Activated CD4-positive, CD25-positive, alpha-beta regulatory T cell treated with anti-CD3 and anti-CD28 coated beads, Interleukin-2, amount 50 U/mL, for 24 hours (primary cell): ENCODE measurements at places on chromosomes 16 and 17.
A peak's percentile ranks its signal among the peaks of the same experiment; 100 is the strongest.

GRCh38 chr17:29866746-29867404 lies 63.2 kb downstream of the SSH2 start:
- ATAC-seq, result no peak

GRCh38 chr16:8863594-8864424 lies 5.0 kb downstream of the CARHSP1 start:
- no peak for ATAC-seq

GRCh38 chr17:78358538-78359320 lies 1.1 kb downstream of the SOCS3 start:
- ATAC-seq, result no peak

GRCh38 chr17:11140043-11140442 lies 101.0 kb upstream of the SHISA6 start:
- ATAC-seq, result no peak

DNA sequence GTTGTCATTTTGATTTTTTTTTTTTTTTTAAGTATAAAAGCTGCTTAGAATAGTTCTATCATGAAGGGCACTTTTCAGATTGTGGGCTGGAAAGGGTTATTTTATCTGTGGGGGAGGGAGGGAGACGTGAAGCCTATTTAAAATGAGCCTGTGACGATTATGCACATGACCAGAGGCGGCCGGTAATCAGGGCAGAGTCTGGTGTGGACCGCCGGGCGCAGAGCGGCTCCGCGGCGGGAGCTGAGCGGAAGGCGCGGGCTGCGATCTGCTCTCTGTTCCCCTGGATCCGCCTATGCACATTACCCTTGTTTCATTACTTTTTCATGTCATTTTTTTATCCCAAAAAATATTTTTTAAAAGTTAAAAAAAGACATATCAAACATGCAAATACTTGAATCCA lies 23.5 kb downstream of the TMC6 start:
- ATAC-seq, result no peak

DNA sequence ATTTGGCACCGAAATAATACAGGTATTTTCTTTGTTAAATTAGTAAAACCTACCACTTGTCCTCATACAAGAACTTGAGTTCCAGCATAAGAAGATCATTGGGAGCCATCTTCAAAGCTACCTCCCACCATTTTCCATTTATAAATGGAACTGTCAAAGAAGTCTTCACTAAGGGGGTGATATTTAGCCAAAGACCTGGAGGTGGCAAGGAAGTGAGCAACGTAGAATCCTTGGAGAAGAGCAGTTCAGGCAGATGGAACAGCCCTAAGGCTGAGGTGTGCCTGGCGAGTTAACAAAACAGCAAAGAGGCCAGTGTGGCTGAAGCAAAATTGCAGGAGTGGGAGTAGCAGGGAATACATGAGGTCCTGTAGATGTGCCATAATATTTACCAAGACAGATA lies 1.8 kb downstream of the KCNJ16 start:
- no peak for ATAC-seq

DNA sequence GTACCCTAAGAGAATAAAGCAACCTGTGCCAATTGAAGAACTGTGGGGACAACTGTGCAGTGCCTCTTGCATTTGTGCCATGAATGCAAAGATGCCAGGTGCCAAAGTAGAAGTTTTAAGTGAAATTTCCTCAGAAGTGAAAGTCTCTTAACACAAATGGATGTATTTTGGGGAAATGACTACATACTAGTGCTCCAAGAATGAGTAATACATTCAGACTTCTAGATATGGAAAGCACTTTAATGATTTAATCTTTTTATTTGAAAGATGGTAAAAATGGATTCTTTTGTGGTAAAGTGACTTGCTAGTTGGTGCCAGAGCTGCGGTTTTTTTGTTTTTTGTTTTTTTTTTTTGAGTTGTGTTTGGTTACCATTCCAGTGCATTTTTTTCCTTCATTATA lies 15.0 kb downstream of the UTP18 start:
- no peak for ATAC-seq

DNA sequence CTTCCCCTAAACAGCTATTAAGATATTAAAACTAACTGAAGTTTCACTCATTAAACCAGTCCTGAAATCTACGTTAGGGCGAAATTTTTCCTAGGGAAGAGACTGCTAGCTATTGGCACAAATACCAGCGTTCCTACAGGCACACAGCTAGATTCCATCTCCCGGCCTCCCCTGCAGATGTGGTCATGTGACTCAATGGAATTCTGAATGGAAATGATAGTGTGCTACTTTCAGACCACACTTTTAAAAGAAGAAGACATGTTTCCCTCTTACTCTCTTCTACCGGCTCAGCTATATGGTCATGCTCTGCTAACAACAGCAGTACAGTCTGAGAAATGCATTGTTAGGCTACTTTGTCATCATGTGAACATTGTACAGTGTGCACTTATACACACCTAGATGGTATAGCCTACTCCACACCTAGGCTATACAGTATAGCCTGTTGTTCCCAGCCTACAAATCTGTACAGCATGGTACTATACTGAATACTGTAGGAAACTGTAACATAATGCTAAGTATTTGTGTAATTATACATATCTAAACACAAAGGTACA lies 31.4 kb downstream of the OGFOD1 start:
- no peak for ATAC-seq

DNA sequence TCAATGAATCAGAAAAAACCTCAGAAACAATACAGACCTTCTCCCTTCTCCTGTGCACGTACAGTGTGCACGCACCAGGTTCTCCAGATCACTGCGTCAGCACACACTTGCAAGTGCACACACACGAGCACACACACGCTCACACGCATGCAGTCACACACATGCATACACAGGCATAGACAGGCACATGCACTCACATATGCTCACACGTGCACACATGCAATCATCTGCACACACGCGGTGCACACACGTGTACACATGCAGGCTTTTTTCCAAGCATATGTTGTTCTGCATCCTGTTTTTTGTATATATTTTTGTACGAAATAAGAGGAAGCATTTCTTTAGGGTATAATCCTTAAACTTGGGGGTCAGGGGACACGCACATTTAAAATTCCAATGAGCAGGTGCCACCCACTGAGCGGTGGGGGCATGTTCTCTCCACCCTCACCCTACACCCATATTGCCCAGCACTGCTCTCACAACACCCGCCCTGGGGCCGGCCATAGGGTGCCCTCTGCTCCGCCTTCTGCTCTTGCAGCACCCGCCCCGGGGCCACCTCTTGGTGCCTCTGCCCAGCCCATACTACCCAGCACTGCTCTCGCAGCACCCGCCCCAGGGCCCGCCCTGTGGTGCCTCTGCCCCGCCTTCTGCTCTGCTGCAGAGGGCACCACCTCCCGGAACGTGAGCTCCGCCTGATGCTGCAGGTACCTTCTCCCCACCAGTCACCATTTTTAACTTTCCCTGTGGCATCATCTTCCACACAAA lies 20.9 kb downstream of the KLHDC4 start:
- no peak for ATAC-seq

GRCh38 chr16:53372992-53373871 lies 61.0 kb upstream of the RBL2 start:
- ATAC-seq, result peak; percentile 86

DNA sequence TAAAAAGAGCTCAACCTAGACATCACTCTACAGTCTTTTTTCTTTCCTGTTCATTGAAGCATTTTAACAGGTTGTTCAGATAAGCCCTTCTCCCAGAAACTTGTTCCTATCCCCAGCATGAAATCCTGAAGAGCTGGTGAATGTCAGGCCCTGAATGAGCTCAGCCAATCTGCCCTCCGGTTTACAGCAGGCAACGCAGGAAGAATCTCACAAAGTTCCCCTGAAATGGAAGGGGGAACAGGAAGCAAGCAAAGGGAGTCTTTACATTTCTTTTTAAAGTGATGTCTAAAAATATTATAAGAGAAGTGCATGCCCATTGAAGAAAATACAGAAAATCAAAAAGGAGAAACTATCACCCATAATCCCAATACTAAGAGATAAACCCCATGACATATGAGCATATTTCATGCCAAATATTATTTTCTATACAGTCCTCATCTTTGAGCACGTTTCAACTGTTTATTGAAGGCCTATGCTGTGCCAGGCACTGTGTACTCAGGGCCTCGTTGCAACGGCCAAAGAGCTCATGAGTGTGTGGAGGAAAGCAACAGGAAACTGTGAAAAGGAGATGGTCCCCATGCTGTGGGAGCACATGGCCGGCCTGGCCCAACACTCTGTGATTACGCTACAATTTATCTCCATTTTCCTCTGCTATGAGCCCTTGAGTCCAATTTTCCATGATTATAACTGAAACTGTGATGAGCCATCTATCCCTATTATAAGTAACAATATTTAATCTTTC lies 5.7 kb downstream of the TK2 start:
- ATAC-seq, result no peak

DNA sequence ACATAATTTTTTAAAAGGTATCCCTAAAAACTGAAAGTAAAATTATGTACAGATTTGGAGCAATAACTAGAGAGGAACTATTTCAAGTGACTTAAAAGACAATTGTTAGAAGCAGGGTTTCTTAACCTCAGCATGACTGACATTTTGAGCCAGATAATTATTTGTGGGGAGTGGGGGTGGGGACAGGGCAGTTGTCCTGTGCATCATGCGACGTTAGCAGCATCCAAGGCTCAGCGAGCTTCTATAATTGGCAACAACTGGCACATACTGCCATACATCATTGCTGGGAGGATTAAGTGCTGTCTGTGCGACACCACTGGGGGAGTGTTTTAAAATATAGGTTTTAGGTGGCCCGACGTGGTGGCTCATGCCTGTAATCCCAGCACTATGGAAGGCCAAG lies 27.1 kb downstream of the GABARAPL2 start:
- ATAC-seq, result no peak

- no peak for ATAC-seq
Measured at GRCh38 chr16:22977294-22977697, 163.3 kb downstream of the HS3ST2 start.

DNA sequence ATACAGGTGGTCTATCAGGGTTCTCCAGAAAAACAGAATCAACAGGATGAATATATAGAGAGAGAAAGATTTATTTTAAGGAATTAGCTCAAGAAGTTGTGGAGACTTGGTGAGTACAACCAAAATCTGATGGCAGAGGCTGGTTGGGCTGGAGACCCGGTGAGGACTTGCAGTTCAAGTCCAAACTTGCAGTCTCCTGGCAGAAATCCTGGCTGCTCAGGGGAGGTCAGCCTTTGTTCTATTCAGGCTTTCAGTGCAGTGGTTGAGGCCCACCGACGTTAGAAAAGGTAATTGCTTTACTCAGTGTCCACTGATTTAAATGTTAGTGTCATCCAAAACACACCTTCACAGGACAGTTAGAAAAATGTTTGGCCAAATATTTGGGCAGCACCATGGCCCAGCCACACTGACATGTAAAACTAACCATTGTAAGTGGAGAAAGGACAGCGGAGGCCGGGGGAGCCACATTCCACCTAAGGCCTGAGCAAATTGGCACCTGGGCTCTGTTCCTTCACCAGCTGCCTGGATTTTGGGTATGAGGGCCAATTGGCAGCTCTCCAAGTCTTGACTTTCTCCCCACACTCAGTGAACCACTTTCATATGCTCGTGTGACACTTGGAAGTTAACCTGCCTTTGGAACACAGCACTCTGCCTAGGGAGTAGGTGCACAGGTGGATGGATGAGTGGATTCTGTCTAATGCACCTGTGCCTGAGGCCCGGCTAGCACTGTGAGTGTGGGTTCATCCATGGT lies 54.7 kb downstream of the CACNG5 start:
- no peak for ATAC-seq

GRCh38 chr17:79695293-79695790 lies 35.4 kb upstream of the ENPP7 start:
- no peak for ATAC-seq

- ATAC-seq, result no peak
Measured at GRCh38 chr16:57681950-57682728, 12.5 kb upstream of the DRC7 start.

- peak; percentile 71 for ATAC-seq
Measured at GRCh38 chr17:68290955-68291835, at the start of the genes ARSG and SLC16A6. TSS of gene ARSG (plus strand) at chr17:68291495. CDS start at chr17:68307494, 15,999 bp downstream. TSS of gene SLC16A6 (minus strand) at chr17:68291127. CDS start at chr17:68278320, 12,807 bp downstream.

DNA sequence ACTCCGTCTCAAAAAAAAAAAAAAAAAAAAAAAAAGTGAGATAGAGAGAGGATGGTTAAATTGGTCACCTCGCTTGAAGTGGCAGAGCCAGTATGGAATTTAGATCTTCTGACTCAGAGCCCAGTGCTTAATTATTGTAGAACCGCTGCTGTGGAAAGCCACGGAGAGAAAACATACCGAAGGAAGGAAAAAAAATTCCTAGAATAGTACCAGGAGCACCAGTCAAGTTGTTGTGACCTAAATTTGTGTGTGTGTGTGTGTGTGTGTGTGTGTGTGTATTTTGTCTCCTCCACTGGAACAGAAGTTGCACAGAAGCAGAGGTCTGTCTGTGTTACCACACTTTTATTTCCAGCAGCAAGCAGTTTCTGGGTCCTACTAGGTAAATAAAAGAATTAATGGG lies 10.6 kb upstream of the NUP85 start:
- ATAC-seq, result no peak

DNA sequence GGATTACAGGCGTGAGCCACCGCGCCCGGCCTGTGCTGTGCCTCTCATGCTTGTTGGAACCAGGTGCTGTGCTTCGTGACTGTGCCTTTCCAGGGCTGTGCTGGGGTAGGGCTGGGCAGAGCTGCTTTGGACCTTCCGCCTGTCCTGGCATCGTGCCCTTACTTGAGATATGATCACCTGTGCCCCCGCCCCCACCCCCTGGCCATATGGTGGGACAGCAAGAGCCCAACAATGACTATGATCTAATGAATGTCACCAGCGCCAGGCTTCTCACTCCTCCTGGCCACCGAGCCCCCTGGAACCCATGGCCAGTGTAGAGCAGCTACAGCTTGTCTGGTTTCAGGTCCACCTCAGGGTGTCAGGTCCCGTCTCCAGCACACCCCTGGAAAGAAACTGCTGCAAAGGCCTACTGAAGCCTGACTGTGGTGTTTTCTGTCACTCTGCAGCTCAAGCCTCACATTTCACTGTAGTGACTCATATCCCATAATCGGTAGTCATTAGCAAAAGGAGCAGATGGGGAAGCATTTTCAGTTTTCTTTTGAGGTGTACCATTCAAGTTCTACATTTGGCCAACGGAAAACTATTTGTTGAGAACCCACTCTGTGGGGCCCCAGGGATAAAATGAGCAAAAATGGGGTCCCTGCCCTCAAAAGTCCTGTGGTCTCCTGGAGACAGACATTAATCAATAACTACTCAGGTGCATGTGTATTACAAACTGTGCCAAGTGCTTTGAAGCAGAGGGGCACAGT lies 22.1 kb downstream of the FCSK start:
- ATAC-seq, result peak; percentile 94

GRCh38 chr17:12290207-12290606 lies 269.5 kb downstream of the MAP2K4 start:
- no peak for ATAC-seq
